ENCODE measurements at places on chromosomes 3 and 15.
A peak's percentile ranks its signal among the peaks of the same experiment; 100 is the strongest.

DNA sequence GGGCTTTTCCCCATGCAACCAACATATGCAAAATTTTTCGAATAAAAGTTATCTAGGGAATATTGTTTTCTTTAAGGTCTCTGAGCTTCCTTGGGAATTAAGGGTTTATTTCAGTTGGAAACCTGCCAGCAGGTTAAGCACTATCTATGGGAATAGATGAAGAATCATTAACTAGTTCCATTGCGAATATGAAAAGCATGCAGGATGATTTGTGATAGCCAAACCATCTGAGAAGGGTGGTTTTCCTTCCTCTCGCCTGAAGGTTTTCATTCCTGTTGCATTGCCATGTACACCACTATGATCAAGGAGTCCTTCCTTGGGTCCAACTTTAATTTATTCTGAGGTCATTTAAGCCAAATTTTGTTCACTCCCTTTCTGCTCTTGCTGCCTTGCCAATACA, 184.9 kb downstream of the NR2F2 start:
- DNase-seq, result no peak

DNA sequence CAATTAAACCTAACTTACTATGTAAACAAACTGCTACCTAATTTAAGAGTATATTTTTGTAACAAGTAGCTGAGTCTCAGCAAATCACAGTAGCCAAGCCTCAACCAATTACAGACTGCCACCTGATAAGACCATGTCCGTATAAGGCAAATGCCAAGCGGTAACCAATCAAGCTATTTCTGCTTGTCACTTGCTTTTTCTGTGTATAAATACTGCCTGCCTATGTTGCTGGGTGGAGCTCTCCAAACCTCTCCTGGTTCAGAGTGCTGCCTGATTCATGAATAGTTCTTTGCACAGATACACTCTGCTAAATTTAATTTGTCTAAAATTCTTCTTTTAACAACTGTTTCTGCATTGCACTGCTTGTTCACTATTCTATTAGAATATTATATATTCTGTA, 42.6 kb downstream of the ZNF148 start:
- no peak for DNase-seq

GRCh38 chr3:10312861-10313260, 8.1 kb downstream of the SEC13 start:
- no peak for DNase-seq

DNA sequence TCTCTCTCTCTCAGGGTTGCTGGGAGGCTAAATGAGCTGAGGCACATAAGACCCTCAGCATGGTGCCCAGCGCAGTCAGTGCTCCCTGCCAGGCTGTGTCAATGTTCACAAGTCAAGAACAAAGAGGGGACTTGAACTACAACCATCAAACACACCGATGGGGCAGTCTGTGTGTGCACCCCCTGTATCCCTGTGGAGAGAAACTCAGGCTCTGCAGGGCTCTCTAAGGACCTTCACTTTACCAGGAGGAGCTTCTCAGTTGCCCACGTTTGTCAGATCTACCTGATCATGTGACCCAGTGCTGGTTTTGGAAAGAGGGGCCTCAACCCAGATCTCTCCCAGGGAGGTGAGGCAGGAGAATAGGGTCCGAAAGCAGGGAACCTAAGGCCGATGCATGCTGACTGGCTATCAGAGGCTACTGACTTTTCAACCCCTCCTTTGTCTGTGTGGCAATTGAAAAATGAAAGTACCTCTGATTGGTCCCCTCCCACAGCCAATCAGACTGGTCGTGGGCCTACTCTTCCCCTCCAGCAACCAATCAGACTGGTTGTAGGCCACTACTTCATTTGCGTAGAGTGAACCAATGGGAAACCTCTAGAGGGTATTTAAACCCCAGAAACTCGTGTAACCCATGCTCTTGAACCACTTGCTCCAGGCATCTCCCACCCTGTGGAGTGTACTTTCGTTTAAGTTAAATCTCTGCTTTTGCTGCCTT, 34.0 kb downstream of the RHCG start:
- no peak for DNase-seq

- DNase-seq, result peak; percentile 61
These were observed 83.8 kb upstream of the PPIB start for GRCh38 chr15:64246364-64247189.

- DNase-seq, result no peak
These were observed 7.1 kb downstream of the RAF1 start for GRCh38 chr3:12656850-12657249.

GRCh38 chr15:81880833-81881232, 165.0 kb downstream of the MEX3B start:
- no peak for DNase-seq

GRCh38 chr3:86723433-86723832, 267.5 kb downstream of the VGLL3 start:
- no peak for DNase-seq

GRCh38 chr3:98967758-98968157, 66.3 kb upstream of the DCBLD2 start:
- no peak for DNase-seq

DNA sequence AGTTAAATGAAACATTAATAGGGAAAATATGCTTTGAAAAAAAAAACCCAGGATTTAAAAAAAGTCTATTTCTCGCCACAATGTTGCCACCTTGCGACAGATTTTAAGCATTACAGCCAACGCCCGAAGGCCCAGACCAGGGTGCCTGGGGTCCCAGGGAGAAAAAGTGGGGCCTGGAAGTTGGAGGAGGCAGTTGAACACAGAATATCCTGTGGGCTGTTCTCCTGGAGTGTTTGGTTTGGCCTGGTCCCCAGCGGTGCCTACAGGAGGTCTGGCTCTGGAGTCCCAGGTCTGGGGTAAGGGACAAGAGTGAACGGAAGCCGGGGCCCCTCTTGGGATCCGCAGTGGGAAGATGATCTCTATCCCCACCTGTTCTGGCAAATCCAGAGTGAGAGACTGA, 3.4 kb downstream of the RNU6-1 start:
- DNase-seq, result peak; percentile 32

- DNase-seq, result no peak
These were observed 17.3 kb downstream of the ABHD5 start for GRCh38 chr3:43707998-43708397.

DNA sequence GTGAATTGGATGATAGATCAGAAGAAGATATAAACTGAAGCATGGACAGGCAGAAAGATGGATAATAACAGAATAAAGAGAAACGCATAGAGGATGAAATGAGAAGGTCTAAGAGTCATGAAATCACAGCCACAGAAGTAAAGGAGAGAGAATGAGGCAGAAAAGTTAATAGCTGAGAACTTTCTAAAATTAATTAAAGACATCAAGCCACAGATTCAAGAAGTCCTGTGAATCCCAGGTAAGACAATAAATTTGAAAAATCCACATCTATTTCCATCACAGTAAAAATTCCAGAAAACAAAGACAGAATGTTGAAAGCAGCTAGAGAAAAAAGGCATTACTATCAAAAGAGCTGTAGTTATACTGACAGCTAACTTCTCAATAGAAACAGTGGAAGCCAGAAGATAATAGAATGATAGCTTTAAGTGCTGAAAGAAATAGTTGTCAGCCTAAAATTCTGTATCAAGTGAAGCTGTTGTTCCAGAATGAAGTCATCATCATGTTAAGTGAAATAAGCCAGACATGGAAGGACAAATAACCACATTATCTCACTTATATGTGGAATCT, 12.0 kb downstream of the ACVR2B start:
- no peak for DNase-seq

GRCh38 chr3:147427746-147428145, 18.6 kb downstream of the ZIC1 start:
- no peak for DNase-seq

DNA sequence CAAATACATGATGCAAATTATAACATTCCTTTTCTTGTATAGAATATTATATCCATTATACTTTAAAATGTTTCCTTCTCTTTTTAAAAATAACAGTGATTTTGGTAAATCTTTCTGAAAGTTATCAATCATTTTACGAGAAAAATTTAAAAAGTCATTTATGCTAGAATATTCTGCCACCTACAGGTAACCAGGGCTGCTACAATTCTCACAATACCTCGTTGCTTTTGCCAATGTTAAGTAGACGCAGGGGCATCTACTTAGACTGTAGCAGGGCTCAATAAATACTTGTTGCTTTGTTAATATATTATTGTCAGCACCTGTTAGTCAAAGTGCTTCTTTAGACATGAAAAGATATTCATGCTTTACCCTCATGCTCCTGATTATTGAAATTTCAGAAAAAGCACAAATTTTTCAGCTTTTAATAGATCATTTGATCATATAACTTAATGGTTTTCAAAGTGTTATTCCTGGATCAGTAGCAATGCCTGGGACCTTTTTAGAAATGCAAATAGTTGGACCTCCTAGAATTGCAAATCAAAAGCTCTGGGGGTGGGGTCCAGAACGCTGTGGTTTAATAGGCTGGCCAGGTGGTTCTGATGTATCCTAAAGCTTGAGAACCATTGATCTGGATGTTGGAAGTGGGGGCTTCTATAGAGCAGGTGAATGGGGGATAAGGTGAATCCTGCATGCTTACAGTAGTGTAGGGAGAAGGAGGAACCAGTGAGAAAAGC, 223.6 kb upstream of the PDZRN3 start:
- DNase-seq, result no peak

DNA sequence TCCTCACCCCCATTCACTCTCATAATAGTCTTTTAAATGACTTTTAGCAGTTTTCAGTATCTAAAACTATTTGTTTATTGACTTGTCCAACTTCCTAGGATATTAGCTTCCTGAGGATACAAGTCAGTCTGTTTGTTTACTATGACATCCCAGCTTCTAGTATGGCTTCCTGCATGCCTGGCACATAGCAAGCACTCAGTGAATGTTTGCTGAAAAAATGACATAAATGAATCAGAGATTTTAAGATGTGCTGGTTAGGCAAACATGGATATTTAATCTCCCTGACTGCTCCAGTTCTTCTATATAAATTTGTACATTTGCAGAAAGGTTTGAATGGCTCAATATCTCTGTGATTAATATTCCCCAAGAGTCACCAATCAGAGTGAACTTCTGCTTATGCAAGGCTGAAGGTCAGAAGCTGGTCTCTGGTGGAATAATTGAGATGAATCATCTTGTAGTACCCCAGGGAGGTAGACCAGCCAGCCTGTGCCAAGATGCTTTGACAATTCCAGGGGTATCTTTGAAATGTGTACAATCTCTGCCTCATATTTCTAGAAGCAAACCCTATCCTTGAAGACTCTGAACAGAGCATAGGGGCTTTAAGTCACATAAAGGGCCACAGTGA, 219.0 kb upstream of the LMCD1 start:
- DNase-seq, result no peak

GRCh38 chr15:40121911-40122638, 13.4 kb upstream of the BMF start:
- DNase-seq, result no peak

DNA sequence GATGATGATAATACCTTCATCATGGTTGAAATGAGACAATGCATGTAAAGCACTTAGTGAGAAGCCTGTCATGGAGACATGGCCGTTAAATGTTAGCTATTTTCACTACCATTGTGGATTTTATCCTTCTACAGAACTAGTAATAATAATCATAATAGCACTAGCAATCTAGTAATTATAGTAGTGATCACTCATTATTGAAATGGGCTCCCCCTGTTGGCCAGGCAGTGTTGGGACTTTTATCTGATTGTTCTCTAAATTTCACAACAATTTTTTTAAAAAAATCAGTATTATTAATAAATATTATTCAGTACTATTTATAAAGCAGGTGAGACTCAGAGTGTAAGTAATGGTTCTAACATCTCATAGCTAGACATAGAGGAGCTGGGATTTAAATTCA, 396.3 kb downstream of the IL5RA start:
- no peak for DNase-seq

GRCh38 chr3:55065331-55065730, 137.5 kb upstream of the LRTM1 start:
- no peak for DNase-seq

DNA sequence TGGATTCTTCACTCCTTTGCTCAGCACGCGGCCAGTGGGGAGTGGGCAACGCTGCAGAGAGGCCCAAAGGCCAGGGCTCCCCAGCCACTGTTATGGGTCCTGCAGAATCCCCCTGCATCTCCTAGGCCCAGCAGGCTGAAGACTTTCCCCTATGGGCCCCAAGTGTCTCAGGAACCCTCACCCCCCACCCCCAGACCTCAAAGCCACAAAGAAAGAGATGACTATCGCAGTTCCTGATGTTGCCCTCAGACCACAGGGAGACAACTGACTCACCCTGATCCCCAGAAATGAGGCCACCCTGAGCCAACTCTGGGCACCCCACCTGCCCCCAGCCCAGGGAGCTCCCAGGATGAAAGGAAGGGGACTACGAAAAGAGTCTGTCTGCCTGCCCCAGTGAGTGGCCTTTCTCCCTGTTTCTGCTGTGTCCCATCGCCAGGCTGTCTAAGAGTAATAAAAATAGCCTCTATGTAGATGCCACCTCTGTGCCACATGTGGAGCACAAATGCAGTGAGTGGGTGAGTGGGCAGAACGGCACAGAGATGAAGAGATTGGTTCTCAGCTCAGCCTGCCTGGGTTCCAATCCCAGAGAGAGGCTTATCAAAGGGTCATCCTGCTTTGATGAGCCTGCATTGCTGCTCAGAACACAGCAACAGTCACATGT, 283.0 kb downstream of the UACA start:
- DNase-seq, result peak; percentile 67

DNA sequence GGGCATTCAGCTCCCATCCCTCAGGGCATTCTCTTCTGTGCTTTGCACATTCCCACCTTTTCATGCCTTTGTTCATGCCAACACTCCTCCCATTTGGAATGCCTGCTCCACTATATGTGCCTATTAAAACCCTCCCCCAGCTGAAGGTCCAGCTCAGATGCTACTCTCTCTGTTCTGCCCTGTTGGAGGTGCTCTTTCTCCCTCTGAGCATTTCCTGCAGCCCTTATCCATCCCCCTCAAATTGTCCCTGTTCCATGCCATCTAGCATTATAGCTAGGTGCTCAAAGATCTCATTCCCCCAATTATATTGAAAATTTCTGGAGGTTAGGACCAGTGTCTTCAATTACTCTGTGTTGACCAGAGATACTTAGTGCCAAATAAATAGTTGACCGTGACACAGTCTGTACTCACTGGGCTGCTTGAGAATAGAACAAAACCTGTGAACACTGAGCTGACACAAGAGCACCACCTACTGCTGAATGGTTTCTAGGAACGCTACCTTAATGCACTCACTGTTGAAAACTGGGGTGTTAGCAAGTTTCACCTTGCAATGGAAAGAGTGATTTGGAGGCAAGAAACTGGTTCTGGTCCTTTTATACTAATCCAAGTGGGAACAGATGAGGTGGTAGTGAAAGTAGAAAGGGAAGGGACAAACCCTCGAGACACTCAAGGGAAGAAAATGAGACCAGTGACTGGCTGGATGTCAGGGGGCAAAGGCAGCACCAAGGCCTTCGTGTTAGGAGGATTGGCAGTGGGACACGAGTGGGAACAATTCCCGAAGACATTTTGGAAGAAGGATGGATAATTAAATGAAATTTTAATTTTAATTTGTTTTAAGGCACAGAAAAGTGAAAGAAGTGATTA, 289.8 kb upstream of the ROPN1 start:
- DNase-seq, result no peak

- DNase-seq, result peak; percentile 8
These were observed 15.4 kb downstream of the RAB6B start for GRCh38 chr3:133880287-133880686.

Data from stimulated activated naive CD4-positive, alpha-beta T cell treated with Interleukin-2 at 50 U/mL for 16 hours (primary cell).